ENCODE measurements at places on chromosomes 6 and 20.
A peak's percentile ranks its signal among the peaks of the same experiment; 100 is the strongest.

GRCh38 chr6:72040111-72040510, 153.8 kb downstream of the RIMS1 start:
- DNase-seq, result no peak

DNA sequence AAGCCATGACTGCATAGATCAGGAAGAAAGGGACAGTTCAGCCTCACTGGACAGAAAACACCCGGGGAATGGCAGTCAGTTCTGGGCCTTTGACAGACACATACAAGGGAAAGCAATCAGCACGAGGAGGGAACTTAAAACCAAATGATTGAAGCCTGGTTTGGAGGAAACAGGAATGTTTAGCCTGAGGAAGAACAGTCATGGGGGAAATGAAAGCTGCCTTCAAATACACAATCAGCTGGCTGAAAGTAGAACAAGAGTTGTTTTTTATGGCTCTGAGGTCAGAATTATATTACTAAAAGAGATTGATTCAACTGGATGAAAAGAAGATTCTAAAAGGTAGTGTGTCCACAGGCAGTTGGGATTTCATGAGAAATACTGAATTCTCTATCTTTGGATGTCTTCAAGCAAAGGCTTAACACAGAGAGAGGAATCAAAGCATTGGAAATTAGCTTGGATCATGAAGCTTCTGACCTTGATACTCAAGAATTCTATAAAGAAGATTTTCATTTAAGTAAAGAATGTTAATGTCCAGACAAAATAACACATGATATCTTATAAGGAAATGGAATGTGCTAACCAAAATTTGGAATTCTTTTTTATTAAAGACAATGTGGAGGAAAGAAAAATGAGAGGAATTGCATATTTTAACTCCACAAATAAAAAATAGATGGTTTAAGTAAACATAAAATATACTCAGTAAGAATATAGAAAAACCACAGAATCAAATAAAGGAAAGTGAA, 216.6 kb downstream of the IBTK start:
- DNase-seq, result no peak

DNA sequence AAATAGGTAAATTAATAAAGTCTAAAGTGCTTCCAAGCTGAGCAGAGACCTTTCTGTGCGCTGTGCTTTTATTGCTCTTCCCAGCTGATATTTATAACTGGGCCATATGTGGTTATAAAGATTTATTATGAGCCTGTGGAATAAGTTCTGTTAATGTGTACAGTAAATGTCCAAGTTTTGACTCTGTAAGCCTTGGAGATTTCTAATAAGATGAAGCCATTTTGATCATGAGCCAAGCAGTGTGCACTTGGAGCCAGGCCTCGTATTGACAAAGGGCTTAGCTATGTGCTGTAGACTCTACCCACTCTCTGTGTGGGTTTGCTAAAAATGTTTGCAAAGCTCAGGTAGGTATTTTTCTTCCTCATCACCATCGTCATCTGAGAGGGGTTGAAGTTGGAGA, 361.1 kb downstream of the FOXA2 start:
- no peak for DNase-seq

DNA sequence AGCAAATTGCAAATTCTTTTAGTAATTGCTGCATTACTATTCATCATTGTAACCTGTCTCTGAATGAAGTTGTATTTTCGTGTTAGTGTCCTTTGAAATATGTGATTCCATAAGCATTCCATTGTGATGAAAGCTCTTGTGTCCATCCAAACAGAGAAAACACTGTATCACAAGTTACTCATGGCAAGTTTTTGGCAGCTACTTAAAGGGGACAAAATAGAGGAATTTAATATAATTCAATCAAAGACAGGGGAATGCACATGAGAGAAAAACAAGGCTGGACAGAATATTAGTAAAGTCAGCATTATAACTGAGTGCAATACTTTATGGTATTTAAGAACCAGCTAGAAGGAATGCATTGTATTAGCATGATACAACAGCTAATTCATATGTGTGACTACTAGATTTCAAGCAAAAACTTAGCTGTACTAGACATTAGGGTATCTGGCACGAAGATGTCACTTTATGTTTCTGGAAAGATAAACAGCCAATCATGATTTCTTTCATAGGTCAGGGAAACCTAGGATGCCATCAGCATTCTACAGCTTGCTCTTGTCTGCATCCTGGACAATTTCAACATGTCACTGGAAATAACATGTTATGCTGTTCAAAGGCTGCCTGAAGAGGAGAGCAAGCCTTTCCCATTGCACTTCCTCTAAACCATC, 270.6 kb upstream of the MARCKS start:
- DNase-seq, result peak; percentile 4

- DNase-seq, result no peak
Measured at GRCh38 chr20:1087311-1087905, 31.0 kb upstream of the PSMF1 start.

DNA sequence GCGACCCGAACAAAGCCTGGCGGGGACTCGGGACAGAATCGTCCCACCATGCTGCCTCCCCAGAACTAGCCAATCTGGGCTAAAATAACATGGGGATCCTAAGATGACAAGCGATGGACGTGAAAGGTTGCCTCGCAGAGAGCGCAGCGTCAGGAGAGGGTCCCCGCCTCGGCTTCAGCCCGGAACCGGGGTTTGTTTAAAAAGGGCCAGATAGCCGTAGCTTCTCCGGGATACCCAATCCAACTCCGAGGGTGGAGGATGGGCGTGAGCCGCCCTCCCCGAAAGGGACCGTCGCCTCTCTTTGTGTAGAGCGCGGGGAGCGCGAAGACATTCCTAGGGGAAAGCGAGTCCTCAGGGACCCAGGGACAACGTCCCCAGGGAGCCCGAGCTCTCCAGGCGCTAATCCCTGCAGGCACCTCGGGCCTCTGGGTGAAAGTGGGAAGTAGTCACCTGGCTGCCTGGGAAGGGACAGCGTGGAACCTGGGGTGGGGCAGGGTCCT, 643 bp downstream of the CD24 start:
- no peak for DNase-seq

DNA sequence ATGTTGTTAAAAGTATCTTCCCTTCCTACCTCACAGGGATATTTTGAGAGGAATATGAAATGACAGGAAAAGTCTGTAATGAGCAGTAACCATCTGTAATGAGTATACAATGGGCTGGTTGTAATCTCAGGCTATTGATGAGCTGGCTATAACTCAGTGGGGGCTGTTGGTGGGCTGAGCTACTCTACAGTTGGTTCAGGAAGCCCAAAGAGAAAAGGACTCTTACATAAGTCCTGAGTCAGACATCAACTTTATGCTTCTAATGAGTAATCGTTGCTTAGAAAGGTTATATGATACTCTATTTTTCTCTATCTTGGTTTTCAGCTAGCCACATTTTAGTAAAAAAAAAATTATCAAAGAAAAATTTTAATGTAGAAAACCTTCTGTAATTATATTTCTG, 26.4 kb downstream of the ZNF391 start:
- DNase-seq, result no peak

DNA sequence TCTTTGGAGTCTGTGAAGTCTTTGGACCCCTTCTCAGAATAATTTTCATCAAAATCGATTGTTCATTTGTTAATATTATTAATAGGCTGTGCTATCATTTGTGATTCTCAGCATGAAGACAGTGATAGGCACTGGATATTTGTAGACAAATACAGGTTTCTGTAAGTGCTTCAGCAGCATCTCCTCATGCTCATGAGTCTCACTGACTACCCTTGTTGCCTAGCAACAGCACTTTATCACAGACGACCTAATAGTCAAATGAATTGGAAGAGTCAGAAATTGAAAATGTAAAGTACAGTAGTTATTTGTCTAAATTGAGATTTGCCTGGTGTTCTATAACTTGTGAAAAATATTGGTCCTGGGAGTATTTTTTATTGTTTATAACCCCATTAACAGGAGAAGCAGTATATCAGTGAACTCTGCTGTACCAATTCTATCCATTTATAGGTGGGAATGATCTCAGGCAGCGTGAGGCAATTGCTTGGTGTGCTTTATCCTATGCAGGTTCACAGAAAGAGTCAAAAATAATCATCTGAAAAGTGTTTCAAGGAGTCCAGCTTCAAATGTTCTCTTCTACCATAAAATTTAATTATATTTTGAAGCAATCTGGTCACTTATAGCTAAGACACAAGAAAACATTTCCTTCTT, 684.6 kb downstream of the RFPL4B start:
- DNase-seq, result no peak

GRCh38 chr20:50343125-50343489, 152.5 kb downstream of the CEBPB start:
- no peak for DNase-seq

DNA sequence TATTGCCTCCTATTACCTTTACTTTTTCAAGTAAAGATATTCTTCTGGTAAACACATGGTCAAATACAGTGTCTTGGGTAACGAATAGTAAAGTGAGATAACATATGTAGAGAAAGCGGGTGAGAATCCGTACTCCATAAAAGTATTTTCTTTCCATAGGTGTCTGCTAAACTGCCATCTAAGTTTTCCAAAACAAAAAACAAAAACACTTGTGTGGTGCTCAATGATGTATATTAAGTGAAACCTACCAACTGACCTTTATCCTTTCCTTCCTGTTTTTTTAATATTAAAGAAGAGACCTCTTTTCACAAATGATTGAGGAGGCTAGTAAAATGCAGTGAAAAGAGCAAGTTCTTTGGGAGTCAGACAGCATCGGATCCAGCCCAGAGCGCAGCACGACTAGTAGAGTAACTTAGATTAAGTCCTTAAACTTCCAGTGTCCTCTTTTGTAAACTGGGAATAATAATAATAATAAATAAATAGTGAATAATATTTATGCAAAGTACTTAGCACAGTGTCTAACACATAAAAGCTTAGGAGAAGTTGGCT, 437 bp upstream of the CDKAL1 start:
- DNase-seq, result no peak

GRCh38 chr6:7150381-7151064, 42.8 kb downstream of the RREB1 start:
- no peak for DNase-seq

GRCh38 chr6:97669191-97670031, 386.4 kb upstream of the MMS22L start:
- peak; percentile 10 for DNase-seq

DNA sequence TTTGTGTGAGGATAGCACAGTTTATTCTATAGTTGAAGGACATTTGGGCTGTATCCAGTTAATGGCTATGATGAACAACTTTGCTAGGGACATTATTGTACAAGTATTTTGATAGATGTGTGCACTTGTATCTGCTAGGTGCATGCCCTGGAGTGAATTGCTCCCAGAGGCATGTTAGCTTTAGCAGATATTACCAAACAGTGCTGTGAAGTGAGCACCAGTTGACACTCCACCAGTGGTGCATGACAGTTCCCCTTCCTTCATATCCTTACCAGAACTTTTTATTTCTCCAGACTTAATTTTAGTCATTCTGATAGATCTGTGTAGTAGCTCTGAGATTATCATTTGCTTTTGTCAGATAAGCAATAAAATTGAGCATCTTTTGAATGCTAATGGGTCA, 48.9 kb upstream of the ENPP5 start:
- no peak for DNase-seq

DNA sequence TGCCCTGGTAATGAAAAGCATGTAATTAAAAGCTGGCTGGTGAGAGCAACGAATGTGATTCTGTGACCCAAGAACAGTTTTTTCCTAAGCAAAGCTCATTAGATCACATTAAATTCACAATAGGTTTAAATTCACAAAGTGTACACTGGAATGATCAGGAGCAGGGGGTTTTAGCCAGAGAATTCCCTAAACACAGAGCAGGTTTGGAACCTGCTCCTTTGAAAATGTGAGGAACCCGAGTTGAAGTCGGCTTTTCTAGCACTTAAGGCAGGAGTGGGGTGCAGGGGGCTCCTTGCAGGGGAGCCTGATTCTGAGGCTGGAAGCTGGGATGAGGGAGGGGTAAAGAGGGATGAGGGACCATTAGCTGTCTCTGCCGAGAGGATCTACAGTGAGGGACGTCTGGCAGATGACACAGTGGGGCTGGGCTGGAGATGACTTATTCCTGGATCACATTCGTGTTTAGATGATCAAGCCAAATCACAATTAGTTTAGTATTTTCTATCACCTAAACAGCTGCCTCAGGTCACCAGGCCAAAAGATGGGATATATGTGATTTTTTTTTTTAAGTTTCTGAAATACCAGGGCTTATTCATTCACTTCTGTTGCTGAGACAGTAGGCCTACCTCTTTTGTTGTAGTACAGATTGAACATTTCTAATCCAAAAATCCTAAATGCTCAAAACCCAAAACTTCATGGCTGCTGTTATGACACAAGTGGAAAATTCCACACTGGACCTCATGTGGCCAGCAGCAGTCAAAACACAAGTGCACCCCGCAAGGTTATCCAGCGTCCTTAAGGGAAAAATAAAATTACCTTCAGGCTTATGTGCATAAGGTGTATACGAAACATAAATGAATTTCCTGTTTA, 93.1 kb upstream of the HIVEP1 start:
- DNase-seq, result no peak

DNA sequence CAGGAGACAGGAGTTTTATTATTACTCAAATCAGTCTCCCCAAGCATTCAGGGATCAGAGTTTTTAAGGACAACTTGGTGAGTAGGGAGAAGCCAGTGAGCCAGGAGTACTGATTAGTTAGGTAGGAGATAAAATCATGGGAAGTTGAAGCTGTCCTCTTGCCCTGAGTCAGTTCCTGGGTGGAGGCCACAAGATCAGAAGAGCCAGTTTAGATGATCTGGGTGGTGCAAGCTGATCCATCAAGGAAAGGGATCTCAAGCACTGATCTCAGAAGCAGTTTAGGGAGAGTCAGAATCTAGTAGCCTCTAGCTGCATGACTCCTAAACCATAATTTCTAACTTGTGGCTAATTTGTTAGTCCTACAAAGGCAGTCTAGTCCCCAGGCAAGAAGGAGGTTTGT, 706.5 kb upstream of the MAP3K7 start:
- DNase-seq, result no peak

GRCh38 chr20:52129611-52130010, 62.0 kb downstream of the ZFP64 start:
- DNase-seq, result no peak

DNA sequence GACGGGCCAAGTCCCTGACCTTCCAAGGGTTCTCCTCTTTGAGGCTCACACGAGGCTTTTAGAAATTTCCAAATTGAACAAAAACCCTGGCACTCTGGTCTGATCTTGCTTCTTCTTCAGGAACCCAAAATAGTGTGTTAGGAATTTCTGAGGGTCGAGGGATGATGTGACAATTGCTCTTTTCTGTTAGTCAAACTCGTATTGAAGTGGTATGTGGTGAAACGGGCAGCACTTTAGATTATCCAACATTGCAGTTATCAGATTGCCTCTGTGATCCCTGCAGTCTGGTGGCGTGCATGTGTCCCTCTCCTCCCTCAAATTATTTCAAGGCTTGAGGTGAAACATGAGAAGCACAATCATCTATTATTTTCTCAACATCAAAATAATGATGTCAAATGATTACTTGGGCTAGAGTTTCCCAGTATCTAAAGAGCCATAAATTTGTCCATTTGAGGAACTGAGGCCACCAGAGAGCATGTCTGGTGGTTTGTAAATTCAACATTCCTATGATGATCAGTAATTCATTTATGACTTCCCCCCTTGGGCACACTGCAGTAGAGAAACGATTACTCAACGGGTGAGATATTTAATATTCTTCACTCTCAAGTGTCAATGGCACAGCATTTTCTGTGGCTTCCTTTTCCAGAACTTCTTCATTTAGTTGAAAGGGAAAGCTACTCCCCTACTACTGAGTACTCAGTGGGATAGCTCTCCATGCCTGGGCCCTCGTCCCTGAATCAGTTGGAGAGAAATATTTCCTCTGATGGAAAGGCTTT, 308.6 kb upstream of the MAP3K7 start:
- peak; percentile 9 for DNase-seq
